Breast epithelium (tissue), 4 donors: ENCODE measurements at places on chromosomes 6 and 20.

DNA sequence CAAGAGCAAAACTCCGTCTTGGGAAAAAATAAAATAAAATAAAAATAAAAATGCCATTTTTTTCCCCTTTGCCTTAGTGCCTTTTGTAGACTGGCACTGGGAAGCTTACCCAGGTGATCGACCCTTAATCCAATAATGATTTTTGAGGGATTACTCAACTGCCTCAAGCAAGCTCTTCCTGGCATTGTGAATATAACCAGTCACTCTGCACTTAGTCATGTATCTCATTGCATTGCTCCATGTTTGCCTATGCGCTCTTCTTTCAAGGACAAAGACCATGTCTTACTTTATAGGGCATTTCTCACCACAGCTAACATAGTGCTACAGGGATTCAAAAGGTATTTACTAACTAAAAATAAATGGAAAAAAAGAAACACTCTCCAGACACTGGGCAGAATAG lies 13.0 kb downstream of the GFOD1 start:
- no peak overlapping the region for H3K4me3 ChIP-seq
- H3K27ac ChIP-seq: no peak overlapping the region
- H3K4me1 ChIP-seq: no peaks in the 10 kb centered on the region
- DNase-seq: no peak
- H3K36me3 ChIP-seq: no peaks in the 10 kb centered on the region
- no peaks in the 10 kb centered on the region for H3K27me3 ChIP-seq

DNA sequence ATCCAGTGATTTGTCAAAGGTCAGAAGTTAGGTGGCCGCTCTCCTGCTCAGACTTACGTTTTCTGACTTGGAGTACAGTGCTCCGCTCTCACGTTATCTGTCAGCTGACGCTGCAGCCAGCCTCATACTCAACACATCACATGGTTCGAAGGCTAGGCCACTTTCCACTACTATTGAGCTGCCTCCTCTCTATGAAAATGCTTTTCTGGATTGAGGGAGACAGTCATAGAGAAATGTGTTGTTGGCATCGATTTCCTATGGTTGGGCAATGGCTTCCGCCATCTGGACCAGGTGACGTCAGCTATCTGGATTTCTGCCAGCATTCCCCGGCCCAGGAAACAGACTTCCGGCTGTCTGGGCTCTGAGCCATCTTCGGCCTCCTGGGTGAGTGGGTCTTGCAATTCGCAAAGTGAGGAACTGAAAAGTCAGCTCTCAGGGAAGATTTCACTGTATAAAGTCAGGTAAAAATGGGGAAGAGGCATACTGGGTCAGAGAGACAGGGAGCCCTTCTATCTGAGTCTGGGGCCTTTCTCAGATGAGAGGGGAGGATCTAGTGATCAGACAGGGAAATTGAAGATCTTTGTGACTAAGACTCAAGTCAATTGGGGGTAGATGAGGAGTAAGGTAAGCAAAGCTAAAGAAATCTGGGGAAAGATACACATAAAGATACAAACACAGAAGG lies 37.5 kb upstream of the IER3 start:
- H3K27ac ChIP-seq: peak overlapping the region; percentile 90
- H3K4me3 ChIP-seq: no peak overlapping the region
- H3K4me1 ChIP-seq: peaks cover 21% of the 10 kb centered on the region
- no peaks in the 10 kb centered on the region for H3K27me3 ChIP-seq

GRCh38 chr6:138001750-138002349 lies 105.4 kb downstream of the PERP start:
- H3K4me3 ChIP-seq: no peak overlapping the region
- H3K4me1 ChIP-seq: no peaks in the 10 kb centered on the region
- peak; percentile 59 for DNase-seq
- no peak overlapping the region for H3K27ac ChIP-seq
- no peaks in the 10 kb centered on the region for H3K36me3 ChIP-seq
- H3K27me3 ChIP-seq: no peaks in the 10 kb centered on the region

DNA sequence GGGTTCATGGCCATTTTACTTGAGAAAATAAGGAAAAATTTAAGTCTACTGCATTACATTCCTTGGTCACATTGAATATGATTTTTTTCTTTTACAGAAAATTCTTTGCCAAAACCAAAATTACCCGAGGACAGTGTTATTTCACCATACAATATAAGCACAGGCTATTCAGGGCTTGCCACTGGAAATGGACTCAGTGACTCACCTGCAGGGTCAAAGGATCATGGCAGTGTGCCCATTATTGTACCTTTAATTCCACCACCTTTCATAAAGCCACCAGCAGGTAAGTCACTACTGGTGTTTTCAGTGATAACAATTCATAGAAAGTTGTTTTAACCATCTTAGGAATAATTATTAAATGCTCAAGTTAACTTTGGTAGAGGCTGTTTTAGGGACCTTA lies 16.2 kb downstream of the SOBP start:
- H3K4me1 ChIP-seq: no peaks in the 10 kb centered on the region
- H3K27me3 ChIP-seq: no peaks in the 10 kb centered on the region
- DNase-seq: no peak
- no peak overlapping the region for H3K27ac ChIP-seq

DNA sequence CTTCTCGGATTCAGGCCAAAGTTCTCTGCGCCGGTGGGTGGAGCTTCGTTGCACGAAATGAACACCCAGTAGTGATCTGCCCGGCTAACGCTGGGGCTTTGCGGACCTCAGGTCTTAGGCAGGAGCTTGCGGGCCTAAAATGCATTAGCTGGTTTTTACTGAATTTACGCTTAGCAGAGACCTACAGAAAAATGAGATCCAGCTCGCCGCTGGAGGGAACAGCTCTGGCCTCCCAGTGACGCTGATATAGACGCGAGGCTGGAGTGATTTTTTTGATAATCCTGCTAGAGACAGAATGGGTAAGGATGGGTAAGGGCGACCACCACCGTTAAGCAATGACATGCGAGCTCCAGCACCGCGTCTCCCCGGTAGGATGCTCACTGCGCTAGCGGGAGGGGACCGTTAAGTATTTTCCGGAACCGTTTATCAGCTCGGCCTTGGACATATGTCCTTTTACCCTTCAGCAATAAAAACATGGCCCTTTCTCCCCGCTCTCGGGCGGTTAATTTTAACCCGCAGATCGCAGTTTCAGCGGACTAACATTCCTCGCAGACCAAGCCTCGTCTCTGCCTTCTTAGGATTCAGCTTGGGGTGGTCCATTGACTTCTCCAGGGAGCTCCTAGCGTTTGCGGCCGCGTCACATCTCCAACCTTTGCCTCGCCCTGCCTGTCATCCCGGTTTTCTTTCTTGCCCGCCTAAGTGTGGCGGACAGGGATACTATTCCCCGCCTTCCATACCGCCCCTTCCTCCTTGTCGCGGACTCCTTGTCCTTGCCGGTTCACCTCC lies 109.3 kb downstream of the GPX5 start:
- no peak for DNase-seq
- H3K36me3 ChIP-seq: no peaks in the 10 kb centered on the region
- H3K27ac ChIP-seq: no peak overlapping the region
- no peak overlapping the region for H3K4me3 ChIP-seq
- no peaks in the 10 kb centered on the region for H3K4me1 ChIP-seq

- no peak for DNase-seq
- H3K4me3 ChIP-seq: no peak overlapping the region
- no peaks in the 10 kb centered on the region for H3K27me3 ChIP-seq
- H3K36me3 ChIP-seq: no peaks in the 10 kb centered on the region
- H3K27ac ChIP-seq: no peak overlapping the region
- H3K4me1 ChIP-seq: no peaks in the 10 kb centered on the region
These were observed 165.9 kb downstream of the COL9A1 start for GRCh38 chr6:70136996-70137395.

- H3K4me1 ChIP-seq: no peaks in the 10 kb centered on the region
- H3K27me3 ChIP-seq: no peaks in the 10 kb centered on the region
- no peaks in the 10 kb centered on the region for H3K36me3 ChIP-seq
These were observed 38.0 kb upstream of the EEF1A1 start for GRCh38 chr6:73558624-73559398.

GRCh38 chr6:118581489-118581959 lies 33.4 kb downstream of the PLN start:
- no peak overlapping the region for H3K27ac ChIP-seq
- no peaks in the 10 kb centered on the region for H3K36me3 ChIP-seq

DNA sequence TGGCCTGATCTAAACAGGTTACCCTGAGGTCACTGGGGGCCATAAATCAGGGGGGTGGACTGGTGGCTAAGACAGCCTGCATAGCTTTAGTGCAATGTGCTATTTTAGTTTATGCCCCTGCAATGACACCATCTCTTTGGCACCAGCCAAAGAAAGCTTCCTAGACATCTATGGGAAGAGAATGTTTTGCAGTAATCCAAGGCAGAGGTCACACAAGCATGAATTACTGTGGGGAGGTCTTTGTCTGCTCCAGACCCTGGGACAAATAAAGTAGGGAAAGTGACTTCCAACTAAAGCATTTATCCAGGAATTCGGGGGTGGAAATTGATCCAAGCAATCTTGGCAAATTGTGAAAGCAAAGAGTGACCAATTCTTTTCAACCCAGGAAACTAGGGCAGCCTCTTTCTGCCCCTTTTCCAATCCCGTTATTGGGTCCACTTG lies 5.3 kb downstream of the RIPOR2 start:
- no peaks in the 10 kb centered on the region for H3K36me3 ChIP-seq
- no peak overlapping the region for H3K4me3 ChIP-seq
- DNase-seq: no peak
- no peak overlapping the region for H3K27ac ChIP-seq

- no peak for DNase-seq
- H3K4me1 ChIP-seq: peaks cover 12% of the 10 kb centered on the region
- no peaks in the 10 kb centered on the region for H3K36me3 ChIP-seq
- H3K27ac ChIP-seq: peak overlapping the region; percentile 95
- no peak overlapping the region for H3K4me3 ChIP-seq
These were observed 77.3 kb downstream of the SLC22A23 start for GRCh38 chr6:3379482-3380060.

DNA sequence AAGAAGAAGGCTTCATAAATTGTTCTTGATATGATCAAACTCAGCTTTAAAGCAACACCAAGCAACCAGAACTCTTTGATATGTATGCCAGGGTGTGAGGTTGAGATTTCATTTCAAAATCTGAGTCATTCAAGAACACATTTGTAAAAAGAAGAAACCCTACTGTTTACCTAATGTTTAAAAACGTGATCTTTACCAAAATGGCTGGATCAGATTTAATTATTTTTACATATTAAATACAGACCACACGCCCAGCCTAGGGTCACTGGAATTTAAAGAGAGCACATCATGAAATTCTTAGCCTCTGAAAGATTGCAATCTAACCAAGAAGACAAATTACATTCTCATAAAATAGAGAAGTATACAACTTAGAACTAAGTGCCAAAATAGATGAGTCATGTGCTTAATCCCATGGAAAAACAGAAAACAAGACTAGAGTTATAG lies 206.8 kb upstream of the SMLR1 start:
- H3K4me1 ChIP-seq: no peaks in the 10 kb centered on the region
- no peak overlapping the region for H3K4me3 ChIP-seq

GRCh38 chr6:40727271-40727670 lies 140.1 kb upstream of the LRFN2 start:
- no peaks in the 10 kb centered on the region for H3K36me3 ChIP-seq
- H3K27ac ChIP-seq: no peak overlapping the region
- DNase-seq: no peak
- no peaks in the 10 kb centered on the region for H3K4me1 ChIP-seq
- H3K4me3 ChIP-seq: no peak overlapping the region

DNA sequence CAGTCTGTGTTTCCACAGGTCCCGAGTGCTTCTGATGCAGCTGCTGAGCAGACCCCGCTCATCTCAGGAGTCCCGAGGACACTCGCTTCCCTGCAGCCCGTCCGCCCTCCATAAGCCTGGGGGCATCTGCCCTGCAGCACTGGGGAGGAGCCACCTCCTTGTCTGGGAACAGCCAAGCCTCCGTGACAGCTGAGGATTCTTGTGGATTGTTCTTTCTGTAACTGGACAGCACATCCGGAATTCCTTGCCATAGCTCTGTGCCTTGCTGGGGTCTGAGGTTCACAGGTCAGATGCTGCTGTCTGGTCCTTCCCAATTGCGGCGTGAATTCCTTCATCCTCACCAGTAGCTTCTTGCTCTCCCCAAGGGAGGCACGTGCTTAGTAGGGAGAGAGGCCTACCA lies 38.4 kb upstream of the FNDC1 start:
- no peak overlapping the region for H3K4me3 ChIP-seq
- H3K27ac ChIP-seq: no peak overlapping the region
- H3K4me1 ChIP-seq: no peaks in the 10 kb centered on the region
- no peaks in the 10 kb centered on the region for H3K36me3 ChIP-seq
- DNase-seq: no peak

DNA sequence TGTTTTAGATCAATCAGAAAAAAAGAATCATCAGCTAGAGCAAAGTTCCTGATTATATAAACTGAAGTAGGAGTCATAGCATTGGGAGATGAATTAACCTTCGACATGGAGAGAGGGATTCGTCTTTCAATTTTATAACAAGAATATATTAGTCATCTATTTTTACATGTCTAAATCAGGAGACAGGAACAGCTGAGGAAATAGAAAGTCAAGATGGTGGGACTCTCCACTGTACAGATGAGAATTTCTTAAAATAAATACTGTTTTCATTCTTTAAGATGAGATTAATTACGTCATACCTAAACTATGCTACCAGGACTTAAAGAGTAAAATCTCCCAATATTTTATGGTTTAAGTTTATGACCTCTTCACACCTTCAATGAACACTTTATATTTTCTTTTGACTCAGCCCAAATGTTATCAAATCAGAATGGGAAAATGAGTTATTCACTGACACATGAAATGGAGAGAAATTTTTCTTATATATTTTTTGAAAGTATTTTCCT lies 1137.7 kb downstream of the EPHA7 start:
- no peaks in the 10 kb centered on the region for H3K27me3 ChIP-seq
- H3K27ac ChIP-seq: no peak overlapping the region
- H3K4me3 ChIP-seq: no peak overlapping the region
- DNase-seq: no peak
- no peaks in the 10 kb centered on the region for H3K4me1 ChIP-seq

GRCh38 chr6:115982453-115982852 lies 78.2 kb downstream of the FRK start:
- no peak for DNase-seq
- H3K4me1 ChIP-seq: no peaks in the 10 kb centered on the region
- no peak overlapping the region for H3K27ac ChIP-seq
- no peak overlapping the region for H3K4me3 ChIP-seq

GRCh38 chr6:15036690-15037245 lies 209.1 kb upstream of the JARID2 start:
- no peaks in the 10 kb centered on the region for H3K36me3 ChIP-seq
- no peak overlapping the region for H3K27ac ChIP-seq
- peak; percentile 17 for DNase-seq
- H3K27me3 ChIP-seq: no peaks in the 10 kb centered on the region
- no peaks in the 10 kb centered on the region for H3K4me1 ChIP-seq

DNA sequence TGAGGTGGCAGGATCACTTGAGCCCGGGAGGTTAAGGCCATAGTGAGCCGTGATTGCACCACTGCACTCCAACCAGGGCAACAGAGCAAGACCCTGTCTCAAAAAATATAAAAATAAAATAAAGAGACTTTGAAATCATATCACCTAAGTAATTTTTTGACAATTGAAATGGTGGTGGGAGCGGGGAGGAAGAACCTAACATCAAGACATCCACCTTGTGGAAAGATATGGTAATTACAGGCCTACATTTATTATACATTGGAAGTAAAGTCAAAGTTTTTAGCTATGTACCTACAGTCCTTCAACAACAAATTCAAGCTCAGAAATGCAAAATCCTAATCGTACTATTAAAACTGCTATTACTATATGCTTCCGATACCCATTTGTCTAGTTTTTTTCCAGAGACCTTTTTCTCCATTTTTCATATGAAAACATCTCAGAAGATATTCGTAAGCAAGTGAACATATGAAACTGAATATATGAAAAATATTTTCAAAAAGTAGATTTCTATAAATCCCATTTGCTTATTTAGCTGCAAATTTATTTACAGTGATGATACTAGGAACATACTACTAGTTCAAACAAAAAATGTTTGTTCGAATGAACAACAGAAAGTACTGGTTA lies 83.3 kb downstream of the SYCP2 start:
- H3K27ac ChIP-seq: no peak overlapping the region
- no peak overlapping the region for H3K4me3 ChIP-seq
- no peaks in the 10 kb centered on the region for H3K4me1 ChIP-seq
- no peaks in the 10 kb centered on the region for H3K36me3 ChIP-seq
